ENCODE measurements at places on chromosomes 2 and 18.

GRCh38 chr18:11752116-11752911 lies 63.2 kb downstream of the GNAL start:
- no peak for DNase-seq

DNA sequence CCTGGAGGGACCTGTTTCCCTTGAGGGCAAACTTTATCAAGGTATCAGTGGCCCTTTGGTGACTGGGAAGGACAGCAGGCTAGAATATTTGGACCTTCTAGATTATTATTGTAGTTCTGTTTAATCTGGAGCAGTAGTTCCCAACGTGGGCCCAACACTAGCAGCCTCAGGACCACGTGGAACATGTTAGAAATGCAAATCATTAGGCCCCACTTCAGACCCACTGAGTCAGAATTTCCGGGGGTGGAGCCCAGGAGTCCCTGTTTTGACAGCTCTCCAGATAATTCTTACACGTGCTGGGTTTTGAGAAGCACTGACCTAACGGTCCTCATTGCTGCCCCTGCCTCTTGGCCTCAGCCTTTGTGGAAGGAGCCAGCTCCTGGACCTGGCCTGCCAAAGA lies 25.5 kb upstream of the DYNC2LI1 start:
- no peak for DNase-seq

DNA sequence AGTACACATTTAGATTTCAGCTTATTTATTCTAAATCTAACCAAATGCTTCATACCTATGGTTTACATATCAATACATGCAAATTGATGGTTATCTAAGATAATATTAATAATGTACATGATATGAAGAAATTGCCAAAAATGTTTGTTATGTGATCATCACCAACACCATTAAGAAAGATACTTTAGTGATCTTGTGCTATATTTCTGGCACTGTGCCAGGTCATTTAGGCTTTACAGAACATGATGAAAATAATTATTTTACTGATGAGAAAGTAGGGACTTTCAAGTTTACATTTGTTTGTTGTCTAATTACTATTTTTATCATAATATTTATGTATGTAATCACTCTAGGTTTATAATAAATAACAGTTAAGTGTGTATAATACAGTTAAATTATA lies 158.3 kb downstream of the GULP1 start:
- no peak for DNase-seq

DNA sequence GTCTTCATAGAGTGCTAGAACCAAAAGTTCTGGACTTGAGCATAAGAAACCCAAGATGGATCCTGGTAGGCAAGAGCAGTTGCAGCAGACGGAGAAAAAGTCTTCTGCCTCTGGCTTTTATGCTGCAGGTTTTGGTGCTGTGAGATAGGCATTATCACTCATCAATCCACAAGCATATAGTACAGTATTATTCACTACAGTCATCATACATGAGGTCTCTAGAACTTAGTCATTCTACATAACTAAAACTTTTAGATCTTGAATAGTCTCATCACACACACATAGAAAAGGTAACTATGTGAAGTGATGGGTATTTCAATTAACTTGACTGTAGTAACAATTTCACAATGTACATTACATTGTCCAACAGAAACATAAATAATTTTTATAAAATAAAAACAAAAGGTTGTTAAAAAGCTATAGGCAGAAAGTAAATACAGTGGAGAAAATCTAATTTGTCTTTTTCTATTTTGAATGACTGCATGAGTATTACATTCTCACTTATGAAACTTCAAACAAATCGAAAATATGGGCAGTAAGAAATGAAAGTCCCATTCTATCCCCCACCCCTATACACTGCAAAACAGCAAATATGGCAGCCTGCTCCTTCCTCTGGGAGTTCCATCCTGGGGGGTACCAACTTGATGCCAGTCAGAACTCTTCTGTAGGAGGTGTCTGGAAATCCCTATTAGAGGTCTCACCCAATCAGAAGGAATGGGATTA lies 534.3 kb upstream of the ACVR2A start:
- DNase-seq, result no peak

DNA sequence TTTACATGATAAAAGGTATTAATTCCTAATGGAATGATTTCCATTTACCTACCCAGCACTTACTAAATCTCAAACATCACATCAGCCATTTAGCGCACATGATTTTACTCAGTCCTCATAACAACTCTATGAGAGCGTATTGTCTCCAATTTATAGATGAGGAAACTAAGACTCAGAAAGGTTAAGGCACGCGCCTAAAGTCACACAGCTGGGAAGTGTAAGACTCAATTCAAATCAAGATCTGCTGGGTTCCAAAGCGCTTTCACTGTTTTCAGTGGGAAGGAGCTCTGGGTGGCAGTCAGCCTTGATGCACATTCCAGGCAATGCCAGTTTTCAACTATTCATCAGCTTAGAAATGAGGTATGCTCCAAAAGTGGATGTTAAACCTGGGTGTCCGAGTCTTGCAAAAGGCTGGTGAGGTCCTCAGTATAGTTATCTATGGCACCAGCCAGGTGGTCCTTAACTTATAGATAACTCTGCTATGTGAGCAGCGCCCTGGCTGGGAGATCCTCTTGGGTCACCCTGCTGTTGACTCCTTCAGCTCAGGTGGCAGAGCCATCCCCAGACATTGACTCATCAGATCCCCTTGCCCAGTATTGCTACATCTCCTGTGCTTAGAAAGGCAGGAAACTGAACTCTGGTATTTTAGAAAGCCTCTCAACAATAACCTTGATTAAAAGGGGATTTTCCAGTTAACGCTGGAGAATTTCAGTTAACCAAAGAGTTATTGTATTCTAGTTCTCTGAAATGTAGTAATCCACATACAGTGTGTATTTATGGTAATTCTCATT lies 47.1 kb downstream of the SLC4A1AP start:
- no peak for DNase-seq

- DNase-seq, result no peak
Observed at GRCh38 chr2:105373895-105374401, 24.9 kb downstream of the FHL2 start.

- peak; percentile 89 for DNase-seq
Observed at GRCh38 chr2:10844097-10844496, 31.5 kb upstream of the PDIA6 start.

- no peak for DNase-seq
Observed at GRCh38 chr2:46825939-46826568, 89.6 kb downstream of the MCFD2 start.

DNA sequence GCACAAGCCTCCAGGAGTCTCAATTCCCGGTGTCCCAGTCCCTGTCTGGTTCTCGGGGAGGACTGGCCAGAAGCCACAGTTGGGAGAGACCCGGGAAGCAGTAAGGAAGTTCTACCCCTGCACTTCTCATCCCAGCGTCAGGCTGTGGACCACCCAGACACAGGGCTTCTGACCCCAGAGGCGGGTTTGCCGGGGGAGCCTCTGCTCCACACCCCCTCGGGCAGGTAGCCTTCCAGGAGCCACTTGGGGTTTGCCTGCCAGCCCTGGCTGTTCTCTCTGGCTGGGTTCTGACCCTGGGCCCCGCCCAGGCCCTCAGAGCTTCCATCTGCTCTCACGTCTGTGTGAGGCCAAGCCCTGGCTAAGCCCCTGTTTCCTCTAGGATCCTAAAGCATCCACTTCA lies 94.4 kb upstream of the GPC1 start:
- no peak for DNase-seq

GRCh38 chr18:9475643-9476591 lies 604 bp downstream of the RALBP1 start:
- peak; percentile 57 for DNase-seq

- no peak for DNase-seq
Observed at GRCh38 chr2:160355080-160355479, 138.5 kb downstream of the RBMS1 start.

DNA sequence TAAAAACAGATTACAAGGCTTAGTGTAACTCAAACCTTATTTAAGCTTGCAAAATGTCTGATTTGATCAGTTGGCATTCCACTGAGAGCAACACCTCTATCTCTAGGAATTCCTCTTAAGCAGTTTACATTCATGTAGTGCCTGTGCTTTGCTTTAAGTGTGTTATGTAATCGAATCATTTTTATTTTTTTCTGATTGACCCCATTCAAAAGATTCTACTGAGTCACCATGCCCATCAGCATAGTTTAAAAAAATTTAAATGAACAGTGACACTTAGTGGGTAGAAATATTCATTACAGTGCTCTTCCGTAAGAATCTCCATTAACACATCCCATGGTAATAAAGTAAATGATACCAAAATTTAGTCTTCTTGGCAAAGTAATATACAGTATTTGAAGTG lies 67.8 kb upstream of the SLC4A10 start:
- DNase-seq, result no peak

- DNase-seq, result no peak
Observed at GRCh38 chr2:238950551-238950950, 102.7 kb downstream of the TWIST2 start.

DNA sequence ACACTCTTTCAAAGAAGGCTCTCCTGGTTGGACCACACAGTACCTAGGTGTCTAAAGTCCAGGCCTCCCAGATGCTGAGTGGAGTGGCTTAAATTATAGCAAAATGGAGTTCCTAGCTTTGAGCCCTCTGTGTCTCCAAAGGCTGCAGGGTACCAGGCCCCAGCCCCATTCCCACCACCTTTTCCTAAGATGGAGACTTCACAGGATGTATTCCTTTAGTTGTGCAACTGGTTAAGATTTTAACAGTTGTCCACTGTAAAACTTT lies 4.9 kb downstream of the SMAD7 start:
- no peak for DNase-seq

- no peak for DNase-seq
Observed at GRCh38 chr2:33412920-33413319, 63.5 kb upstream of the RASGRP3 start.

DNA sequence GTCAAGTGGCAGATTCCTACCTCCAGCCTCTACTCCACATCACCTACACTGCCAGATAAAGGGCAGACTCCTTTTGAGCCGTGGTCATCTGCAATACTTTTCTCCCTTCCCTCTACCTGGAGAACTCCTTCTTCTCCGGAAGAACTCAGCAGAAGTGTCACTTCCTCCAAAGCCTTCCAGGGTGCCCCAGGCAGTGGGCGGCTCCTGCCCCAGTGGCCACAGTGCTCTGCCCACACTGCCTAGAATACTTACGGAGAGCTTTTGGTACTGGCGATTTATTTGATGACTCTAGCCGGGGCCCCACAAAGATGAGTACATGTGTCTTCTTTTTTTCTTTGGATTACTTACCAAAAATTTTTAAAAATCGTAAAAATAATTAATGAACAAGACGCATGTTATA lies 39.7 kb downstream of the FOSL2 start:
- DNase-seq, result no peak

DNA sequence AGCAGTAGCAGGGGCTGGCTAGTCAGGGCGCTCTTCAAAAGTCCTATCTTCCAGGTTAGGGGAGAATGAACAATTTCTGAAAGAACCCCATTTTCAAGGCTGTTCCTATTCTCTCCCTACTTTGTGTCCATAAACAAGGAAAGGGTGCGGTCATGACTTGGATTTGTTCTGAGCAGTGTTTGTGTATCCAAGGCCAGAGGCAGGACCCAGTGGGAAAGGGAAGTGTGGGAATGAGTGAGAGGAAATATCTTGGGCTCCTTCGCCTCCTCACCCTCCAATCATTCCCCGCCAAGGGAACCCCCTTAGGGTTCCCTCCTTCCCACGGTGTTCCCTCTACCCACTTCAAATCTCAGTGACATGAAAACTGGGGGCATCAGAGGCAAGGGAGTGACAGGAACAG lies 25.5 kb upstream of the SPTBN1 start:
- no peak for DNase-seq

DNA sequence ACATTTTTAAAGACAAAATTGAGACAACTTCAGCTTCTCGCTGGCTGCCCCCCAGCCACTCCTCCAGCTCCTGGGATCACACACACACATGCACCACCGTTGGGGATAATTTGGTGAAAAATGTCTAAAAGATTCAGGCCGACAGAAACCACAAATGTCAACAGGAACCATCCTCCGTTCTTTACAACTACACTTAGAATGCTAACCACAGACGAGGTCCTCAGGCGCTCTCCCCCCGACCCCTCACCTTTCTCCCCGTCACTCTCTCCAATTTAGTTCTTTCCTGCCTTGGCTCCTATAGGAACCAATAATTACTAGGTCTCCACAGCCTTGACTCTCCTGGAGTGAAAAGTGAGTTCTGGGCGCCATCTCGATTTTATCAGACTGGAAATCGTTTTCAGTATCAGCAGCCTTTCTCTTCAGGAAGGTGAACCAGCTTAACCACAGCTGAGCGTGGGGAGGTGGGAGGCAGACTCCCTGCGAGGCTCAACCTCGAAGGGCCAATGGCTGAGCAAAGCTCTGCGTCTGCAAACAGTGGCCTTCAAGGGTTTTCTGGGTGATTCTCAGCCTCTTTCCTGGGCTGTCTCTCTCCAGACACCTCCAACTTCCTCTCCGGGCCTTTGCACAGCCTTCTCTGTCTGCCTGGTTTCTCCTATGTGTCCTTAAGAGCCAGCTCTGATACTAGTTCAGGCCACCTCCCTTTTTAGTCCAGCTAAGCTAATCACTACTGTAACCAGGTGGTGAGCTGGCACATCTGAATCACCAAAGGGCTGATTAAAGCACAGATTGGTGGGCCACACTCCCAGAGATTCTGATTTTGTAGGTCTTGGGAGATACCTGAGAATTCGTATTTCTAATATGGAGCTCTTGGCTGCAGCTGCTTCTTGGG lies 115.7 kb upstream of the COPS8 start:
- DNase-seq, result no peak

DNA sequence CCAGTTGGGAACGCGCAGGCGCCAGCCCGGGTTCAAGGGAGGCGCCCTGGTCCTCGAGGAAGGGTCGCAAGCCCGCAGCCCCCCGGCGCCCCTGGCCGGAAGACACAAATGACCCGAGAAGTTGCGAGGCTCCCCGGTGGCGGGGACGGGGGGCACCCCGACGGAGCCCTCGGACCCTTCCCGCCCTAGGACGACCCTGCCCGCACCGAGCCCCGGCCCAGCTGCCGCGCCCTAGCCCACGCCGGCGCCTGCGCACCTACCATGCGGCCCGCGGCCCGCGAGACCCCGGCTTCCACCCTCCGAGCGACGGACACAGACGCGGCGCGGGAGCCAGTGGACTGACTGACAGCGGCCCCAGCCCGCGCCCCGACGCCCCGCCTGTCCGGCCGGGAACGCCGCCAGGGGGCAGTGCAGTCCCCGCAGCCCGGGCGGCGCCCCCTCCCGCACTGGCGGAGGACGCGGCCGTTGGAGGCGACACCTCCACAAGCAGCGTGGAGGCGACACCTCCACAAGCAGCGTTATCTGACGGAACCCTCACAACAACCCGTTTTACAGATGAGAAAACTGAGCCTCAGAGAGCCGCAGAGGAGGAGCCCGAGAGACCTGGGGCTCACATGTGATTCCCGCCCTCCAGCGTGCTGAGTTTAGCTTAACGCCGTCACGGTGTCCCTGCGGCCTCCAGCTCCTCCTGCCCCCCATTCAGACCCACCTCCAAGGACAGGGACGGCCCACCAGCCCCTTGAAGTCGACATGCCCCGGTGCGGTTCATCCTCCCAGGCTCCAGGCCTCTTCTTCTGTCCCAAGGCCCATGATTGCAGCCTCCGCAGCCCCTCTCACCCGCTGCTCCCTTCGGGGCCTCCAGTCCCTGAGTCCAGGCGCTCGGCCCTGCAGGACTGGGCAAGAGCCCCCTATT lies at the start of gene NMUR1:
Gene NMUR1, minus strand, starts transcription at position 347 of the 913 bp plus-strand sequence. Its CDS starts 84 bp downstream, at position 263.
- DNase-seq, result peak; percentile 74

DNA sequence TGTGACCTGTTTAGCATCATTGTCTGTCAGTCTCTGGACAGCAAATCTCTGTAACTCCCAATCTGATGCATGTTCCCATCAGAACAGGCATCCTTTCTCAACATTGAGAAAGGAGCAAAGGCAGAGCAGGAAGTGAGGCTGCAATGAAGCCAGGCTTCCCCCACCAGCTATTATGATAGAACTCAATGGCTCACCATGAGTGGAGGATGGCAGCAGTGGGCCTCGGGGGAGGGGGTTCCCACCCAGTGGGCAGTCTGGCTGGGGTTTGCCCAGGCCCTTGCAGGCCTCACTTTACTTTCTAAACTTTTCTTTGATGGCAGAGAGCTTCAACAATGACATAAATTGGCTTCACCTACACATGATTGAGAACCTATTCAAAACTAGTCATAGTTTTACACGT lies 240.6 kb upstream of the CXCR4 start:
- DNase-seq, result no peak

Data from Peyer's patch (tissue), 4 donors.